ENCODE measurements at places on chromosomes 6 and 20.

DNA sequence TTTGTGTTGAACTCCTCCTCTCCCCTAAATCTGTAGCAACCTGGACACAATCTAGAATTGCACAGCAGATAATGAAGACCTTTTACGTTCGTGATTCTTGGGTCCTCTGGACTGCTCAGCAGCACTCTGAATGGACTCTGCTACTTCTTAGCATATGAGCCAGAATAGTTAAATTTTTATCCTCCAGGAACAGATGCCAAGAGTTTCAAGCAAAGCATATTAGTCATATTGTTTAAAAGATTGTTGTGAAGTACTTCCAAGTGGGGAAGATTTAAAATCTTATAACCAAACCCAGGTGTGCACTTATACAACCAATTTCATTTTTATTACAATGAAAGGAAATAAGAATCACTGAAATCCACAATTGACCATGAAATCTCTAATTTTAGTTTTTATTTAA is 118.9 kb upstream of the EXOC2 start:
- no peak for DNase-seq

DNA sequence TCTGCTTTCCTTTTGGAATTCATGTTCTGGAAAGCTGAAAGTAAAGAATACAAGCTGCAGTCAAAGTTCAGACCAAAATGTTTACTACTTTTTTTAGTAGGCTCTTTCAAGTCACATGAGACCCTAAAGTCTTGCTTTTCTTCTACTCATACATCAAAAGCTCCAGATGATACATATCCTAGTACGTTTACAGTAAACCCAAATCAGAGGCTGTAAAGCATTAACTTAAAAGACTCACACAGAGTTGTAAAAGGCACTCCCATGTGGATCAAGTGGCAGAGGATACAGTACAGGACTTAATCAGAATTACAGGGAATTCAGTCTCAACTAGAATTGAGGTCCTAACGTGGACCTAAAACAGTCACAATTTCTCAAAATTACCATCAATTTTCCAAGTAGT is 40.7 kb downstream of the STK38 start:
- no peak for DNase-seq

DNA sequence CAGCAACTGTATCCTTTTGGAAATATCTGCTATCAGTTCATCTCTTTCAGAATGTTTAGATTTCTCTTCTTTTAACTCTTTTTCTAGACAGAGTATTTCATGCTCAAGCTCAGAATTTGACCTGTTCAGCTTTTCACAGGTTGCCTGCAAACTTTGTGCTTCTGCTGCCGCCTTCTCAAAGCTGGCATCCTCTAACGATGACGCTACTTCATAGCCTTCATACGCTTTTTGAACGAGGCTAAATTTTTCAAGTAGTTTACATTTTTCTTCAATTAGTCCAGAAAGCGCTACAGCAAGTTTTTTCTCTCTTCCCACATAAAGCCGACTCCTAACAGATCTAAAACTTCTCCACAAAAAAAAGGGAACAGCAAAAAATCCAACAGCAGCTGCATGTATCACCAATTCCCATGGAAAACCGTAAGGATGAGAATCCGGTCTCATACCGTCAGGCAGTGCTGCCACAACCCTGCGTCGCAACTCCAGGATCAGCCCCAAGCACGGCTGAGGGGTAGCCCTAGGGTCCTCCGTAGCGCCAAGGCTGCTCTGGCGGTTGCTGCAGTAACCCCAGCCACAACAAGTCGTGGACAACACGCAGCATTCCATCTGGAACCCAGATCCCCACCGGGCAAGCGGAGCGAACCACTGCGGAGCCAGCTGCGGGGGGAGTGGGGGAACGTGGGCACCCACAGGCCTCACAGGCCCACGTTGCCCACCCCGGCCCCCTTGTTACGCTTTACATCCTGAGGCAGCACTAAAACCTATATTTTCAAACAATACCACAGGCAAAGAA is 30.6 kb downstream of the DACT2 start:
- no peak for DNase-seq

DNA sequence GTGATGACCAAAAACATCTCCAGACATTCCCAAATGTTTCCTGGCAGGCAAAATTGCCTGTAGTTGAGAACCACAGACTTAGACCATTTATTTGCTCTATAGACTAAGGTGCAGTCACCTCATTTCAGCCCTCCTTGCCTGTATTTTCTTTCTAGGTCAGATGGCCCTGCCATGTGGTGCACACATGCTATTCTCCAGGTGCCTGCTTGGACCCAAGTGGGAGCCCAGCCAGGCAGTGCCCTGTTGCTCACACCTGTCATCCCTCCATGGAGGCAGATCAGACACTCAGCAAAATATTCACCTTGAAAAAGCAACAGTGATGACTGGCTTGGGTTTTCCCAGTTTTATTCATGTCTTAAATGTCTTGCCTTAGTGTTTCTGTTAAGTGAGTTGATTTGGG is 311.4 kb downstream of the TFAP2C start:
- DNase-seq = no peak

GRCh38 chr6:150635906-150636514 is 36.3 kb downstream of the PLEKHG1 start:
- DNase-seq = no peak

DNA sequence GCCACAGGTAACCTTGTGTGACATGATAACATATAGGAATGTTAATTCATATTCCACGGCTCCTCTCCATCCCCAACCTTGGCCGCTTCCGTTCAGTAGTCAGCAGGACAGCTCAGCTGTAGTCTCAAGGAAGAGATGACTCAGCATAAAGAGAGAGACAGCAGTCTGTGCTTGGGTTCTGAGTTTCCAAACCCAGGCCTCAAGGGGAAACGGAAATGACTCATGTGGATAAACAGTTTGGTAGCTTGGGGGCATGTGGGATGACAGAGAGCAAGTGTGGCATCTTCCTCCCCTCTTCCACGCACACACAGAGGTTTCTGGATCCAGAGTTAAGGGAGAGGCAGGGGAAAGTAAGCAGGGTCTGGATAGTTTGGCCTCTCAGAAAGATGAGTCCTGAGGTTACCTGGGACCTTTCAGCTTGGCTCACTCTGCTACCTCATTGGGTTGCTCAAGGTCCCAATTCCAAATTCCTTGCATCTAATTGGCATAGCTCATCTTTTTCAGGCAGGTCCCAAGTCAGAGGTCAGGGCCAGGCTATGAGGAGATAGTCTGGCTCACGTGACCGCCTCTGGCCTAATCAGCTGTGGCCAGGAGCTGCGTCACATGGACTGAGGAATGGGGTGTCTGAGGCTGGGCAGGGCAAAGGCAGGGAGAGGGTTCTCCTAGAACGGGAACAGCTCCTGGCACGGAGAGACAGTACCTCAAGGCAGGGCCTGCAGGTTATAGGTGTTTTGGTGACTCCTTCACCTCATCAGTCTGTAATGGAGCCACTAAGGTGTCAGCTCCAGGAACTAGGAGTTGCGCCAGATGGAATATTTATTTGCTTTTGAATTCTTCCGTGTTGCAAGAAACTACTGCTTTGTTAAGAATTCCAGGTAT is 36.5 kb upstream of the MLN start:
- no peak for DNase-seq

DNA sequence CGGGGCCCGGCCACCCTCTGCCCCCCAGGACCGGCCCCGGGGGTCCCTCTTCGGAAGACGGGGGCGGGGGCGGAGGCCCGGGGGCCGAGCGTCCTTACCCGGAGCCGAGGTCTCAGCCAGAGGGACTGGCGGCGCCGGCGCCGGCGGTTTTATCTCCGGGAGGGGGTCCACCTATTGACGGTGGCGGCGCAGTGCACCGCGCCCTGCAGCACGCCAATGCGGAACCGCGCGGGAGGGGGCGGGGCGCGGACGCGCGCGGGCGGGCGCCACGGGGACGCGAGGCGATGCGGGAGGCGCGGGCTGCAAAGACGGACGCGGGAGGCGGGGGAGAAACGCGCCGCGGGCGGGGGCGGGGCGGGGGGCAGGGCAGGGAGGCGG is at the start of gene EEF1A2:
Gene EEF1A2 (minus strand): TSS at position 124 of the 378 bp plus-strand sequence. CDS start 1,320 bp downstream, outside the sequence.
- DNase-seq = no peak

DNA sequence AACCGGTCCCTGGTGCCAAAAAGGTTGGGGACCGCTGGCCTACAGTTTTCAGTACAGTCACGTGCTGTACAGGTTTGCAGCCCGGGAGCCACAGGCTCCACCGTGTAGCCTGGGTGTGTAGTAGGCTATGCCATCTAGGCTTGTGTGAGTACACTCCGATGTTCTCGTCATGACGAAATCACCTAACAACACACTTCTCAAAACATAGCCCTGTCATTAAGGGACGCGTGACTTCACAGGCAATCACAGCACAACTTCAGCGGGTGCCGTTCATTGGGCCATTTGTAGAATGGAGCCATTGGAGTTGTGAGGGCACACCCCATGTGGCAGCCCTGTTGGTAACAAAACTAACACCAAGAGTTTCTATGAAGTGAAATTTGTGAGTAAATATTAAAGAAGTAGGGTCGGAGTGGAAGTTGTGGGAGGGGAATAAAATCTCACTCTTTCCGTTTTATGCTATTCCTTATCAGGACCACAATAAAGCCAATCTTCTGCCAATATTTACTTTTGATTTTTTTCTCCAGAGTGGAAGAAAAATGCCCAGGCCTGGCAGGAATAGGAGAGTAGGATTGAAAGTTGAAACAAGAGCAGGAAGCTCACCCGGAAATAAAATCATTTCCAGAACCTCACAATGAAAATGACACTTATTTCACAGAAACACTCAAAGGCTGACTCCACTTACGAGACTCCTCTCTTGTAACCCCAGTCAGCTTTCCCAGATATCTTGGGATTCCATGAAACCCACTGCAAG is 63.7 kb upstream of the PTPN1 start:
- DNase-seq = no peak

GRCh38 chr6:98769546-98769945 is 64.8 kb upstream of the POU3F2 start:
- no peak for DNase-seq

- no peak for DNase-seq
Observed at GRCh38 chr6:124783344-124783743, 178.9 kb upstream of the RNF217 start.

All from sciatic nerve (tissue), 2 donors.